Frontal cortex (tissue), 4 donors: ENCODE measurements at places on chromosomes 7 and 10. TPM values are rescaled to one million over a fixed set of nuclear protein-coding genes. Genes with fewer than 3 reads are reported as not detected.

CNPY4 gene
- total RNA-seq = 17.1 TPM

GRCh38 chr10:11742009-11742778 lies at the start of gene ECHDC3:
TSS of gene ECHDC3 (plus strand) at chr10:11742382. CDS start at chr10:11742577, 195 bp downstream.
- DNase-seq = peak; percentile 85

GBX1 gene
- 0.41 TPM for total RNA-seq

DNA sequence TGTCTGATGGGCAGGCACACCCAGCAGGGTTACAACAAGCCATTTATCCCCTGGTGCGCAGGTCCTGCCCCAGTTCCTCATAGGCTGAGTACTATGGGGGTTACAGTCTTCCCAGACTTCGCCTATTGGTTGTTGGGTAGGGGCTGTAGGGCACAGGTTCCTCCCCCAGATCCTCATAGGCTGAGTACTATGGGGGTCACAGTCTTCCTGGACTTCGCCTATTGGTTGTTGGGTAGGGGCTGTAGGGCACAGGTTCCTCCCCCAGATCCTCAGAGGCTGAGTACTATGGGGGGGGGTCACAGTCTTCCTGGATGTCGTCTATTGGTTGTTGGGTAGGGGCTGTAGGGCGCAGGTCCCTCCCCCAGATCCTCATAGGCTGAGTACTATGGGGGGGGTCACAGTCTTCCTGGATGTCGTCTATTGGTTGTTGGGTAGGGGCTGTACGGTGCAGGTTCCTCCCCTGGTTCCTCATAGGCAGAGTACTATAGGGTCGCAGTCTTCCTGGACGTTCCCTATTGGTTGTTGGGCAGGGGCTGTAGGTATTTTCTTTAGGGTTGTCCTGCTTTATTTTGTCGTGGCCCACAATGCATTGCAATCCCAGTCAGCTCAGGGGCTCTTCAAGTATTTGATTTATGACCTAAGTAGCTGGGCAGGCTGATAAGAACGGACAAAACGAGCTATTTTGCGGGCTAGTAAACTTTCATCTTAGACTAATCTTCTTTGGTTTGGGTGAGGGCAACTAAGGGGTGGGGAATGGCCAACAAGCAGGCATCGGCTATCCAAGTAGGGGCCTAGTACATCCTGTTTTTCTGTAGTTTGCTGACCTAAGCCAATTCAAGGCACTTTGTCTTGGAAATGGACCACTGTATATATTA lies 3.4 kb downstream of the LRRC27 start:
- DNase-seq = no peak

GRCh38 chr10:14661818-14662217 lies 112.9 kb downstream of the FAM107B start:
- no peak for DNase-seq

ASZ1 gene
- not detected for total RNA-seq

DNA sequence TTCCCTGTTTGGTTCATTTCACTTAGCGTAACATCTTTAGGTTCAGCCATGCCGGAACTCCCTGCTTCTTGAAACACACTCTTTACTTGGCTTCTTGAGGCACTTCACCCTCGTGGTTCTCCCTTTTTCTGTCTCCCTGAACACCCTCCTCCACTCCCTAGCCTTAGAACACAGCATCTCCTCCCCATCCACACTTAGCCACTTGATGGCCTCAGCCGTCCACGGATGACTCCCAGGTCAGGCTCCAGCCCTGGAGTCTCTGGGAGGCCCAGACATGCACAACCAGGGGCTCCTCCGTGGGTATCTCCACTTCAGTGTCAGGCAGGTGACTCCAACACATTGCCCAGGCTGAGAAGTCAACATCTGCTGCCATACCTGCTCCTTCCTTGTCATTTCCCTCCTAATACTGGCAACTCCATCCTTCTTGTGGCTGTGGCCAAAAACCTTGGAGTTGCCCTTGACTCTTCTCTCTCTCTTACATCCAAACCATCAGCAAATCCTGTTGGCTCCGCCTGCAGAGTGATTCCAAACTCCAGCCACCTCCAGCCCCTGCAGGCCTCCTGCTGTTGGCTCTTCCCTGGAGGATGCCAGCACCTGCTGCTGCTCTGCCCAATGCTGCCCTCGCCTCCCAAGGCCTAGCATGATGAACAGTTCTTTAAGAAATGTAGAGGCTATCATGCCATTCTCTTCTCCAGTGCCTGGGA lies 8.4 kb upstream of the INMT start:
- no peak for DNase-seq

EPHB6 gene
- 29.3 TPM for total RNA-seq

DNA sequence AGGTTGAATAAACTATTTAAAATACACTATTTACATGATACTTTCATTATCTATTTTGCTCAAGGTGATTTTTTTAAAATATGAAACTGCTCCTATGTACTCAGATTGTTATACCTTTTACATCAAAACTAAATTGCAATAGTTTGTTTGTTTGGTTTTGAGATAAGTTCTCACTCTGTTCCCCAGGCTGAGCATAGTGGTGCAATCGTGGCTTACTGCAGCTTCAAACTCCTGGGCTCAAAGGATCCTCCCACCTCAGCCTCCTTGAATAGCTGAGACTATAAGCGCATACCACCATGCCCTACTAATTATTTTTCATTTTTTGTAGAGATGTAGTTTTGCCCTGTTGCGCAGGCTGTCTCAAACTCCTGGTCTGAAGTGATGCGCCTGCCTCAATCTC lies 12.7 kb downstream of the TAS2R60 start:
- no peak for DNase-seq

ADCY1 gene
- 92.1 TPM for total RNA-seq

DNA sequence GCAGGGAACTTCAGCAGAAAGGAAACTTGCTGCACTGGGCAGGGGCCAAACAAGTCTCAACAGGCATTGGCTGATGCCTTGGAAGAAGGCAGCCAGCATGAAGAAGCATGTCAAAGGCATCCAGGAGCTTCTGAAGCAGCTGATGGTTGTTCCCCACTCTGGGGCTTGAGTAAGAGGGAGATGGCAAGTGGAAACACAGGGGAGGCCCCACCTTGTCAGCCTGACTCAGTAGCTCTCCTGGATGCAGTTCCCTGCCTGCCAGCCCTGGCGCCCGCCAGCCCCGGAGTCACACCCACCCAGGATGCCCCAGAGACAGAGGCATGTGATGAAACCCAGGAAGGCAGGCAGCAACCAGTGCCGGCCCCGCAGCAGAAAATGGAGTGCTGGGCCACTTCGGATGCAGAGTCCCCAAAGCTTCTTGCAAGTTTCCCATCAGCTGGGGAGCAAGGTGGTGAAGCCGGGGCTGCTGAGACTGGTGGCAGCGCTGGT lies 96.5 kb downstream of the TACC2 start:
- no peak for DNase-seq

VAX1 gene
- total RNA-seq = 1.2 TPM

- no peak for DNase-seq
These were observed 29.0 kb downstream of the MRC1 start for GRCh38 chr10:17838080-17838648.

BTBD16 gene
- not detected for total RNA-seq
